ENCODE measurements at places on chromosomes 5 and 9. TPM values are rescaled to one million over a fixed set of nuclear protein-coding genes. Genes with fewer than 3 reads are reported as not detected.

DNA sequence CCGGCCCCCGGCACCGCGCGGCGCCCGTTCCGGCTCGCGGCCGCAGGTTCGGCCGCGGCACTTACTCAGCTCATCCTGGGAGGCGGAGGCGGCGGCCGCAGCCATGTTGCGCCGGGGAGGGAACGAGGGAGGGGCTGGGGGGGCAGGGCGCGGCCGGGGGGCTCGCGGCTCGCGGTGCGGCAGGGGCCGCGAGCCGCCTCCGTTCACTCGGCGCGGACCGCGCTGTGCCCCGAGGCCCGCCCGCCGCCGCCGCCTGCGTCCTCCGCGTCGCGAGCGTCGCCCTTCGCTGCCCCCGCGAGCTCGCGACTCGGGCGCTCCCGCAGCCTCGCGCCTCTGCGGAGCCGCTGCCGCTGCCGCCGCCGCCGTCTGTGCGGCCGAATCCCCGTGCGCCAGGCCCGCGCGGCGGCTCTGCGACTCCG lies 735 bp downstream of the ECPAS start:
- no peak for DNase-seq

DNA sequence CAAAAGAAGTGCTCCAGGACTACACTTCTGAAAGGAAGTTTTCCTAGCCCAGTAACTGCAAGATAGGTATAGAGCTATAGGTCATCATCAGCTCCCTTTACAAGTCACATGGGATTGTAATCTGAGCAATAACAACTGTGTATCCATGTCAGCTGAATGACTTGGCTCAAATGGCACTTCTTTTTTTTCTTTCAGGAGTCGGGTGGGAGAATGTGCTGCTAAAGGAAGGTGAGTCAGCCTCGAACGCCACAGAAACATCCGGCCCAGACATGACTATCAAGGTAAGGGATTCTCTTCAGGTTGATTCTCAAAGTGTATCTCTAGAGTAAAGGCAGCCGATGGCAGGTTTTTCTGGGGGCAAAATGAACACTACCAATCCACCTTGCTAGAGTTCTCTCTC lies 192.2 kb downstream of the C9orf152 start:
- no peak for DNase-seq

The MARCOL gene
- total RNA-seq = not detected

The TTC16 gene
- total RNA-seq = 0.27 TPM

The EIF4E1B gene
- total RNA-seq = not detected

All from thoracic aorta (tissue), 2 donors.